ENCODE measurements at places on chromosomes 3 and 15.

DNA sequence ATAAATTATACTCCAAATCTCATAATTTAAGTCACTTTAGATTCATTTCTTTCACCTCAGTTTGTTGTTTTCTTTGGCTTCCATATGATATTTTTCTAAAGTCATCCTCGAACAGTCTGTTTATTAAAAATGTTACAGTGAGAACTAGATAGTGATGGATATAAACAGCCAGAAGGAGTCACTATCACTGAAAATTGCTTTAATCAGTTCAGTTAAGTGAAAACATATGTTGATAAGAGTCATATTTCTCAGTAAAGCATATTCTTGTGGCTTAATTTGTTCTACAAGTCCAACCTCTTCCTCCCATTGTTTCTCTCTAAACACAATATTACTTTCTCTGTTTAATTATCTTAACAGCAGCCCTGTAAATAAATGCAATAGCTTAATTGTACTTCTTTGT lies 427.5 kb upstream of the ALCAM start:
- DNase-seq, result no peak

DNA sequence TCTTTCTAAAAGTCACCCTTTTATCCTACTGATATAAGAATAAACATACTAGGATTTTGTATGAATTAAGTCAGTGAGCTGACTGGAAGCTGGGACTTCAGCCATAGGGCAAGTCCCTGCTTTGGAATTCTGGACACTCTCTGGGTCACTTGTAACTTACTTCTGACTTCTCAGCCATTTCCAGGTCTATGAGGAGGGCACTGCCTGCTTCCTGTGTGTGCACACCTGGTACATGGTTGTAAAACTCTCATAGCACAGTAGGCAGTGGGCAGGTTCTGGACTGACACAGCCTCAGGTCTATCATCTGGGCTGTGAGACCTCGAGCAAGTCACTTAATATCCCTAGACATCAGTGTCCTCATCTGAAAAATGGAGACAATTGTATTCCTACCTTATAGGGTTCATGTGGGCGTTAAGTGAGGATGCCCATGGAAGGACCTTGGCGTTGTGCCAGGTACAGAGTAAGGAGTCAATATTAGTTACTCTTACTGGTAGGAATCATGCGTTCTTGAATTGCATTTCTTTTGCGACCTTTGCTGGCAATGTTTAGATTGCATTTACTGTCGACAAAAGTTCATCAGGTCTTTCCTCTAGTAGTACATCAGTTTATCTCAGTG lies 27.5 kb upstream of the TGM5 start:
- DNase-seq, result no peak

GRCh38 chr3:195450731-195451229 lies 8.0 kb upstream of the ACAP2 start:
- DNase-seq, result no peak

DNA sequence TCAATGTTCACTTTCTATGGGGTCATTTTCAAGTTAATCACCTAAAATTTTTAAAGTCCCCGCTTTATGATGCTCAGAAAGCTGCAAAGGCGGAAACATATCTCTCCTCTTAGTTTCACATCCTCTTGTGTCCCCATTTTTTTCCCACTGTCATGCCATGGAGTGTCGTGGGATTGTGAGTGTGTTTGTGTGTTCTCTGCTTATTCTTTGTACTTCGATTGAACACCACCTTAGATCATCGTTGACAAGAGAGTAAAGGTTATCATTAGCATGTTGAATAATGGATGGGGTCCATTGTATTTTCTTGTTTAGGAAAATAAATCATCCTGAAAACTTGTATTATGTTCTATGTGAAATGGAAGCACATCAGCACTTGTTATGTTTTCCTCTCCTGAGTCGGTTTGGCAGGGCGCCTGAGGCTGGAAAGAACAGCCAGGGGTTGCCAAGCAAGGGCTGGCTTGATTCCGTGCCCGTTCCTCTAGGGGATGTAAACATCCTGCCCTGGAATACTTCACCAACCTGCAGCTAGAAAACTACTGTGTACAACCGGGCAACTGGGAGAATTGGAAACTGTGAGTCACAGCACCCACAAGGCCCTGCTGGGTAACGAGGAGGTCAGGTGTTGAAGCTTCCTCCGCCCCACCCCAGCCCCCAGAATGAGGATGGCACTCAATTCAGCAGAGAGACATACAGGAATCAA lies 67.2 kb downstream of the EIF4E3 start:
- no peak for DNase-seq

- peak; percentile 8 for DNase-seq
Observed at GRCh38 chr3:142857056-142857455, 31.8 kb downstream of the PCOLCE2 start.

GRCh38 chr15:65209701-65210643 lies 1.3 kb downstream of the CILP start:
- DNase-seq, result no peak

GRCh38 chr3:183484431-183485075 lies 56.1 kb upstream of the MCF2L2 start:
- DNase-seq, result no peak

DNA sequence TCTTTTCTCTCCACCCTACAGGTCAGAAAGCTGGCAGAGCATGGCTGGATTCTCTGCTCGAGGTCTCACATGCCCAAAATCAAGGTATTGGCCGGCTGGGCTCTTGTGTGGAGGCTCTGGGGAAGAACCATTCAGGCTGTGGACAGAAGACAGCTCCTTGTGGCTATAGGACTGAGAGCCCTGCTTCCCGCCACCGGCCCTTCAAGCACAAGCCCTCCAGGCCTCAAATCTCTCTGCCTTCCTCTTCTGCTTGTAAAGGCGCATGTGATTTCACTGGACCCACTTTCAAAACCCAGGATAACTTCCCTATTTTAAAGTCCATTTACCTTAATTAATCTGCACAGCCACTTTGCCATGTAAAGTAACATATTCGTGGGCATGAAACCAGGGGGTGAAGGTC lies 36.2 kb upstream of the MGLL start:
- DNase-seq, result no peak

DNA sequence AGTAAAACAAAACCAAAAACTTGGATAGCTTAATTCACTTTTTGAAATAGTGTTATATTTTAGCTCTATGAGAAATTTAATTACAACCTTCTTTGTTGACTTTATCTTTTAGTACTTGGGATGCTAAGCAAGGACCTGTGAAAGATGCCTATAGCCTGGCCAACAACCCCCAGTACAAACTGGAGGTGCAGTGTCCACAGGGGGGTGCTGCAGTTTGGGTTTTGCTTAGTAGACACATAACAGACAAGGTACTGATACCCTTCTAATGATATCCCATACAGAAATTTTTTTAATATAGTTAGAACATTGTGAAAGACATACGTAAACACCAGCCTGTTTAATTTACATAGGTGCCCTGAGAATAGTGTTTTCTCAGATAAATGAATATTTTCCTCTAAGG lies 35.3 kb downstream of the CAPN7 start:
- DNase-seq, result no peak

DNA sequence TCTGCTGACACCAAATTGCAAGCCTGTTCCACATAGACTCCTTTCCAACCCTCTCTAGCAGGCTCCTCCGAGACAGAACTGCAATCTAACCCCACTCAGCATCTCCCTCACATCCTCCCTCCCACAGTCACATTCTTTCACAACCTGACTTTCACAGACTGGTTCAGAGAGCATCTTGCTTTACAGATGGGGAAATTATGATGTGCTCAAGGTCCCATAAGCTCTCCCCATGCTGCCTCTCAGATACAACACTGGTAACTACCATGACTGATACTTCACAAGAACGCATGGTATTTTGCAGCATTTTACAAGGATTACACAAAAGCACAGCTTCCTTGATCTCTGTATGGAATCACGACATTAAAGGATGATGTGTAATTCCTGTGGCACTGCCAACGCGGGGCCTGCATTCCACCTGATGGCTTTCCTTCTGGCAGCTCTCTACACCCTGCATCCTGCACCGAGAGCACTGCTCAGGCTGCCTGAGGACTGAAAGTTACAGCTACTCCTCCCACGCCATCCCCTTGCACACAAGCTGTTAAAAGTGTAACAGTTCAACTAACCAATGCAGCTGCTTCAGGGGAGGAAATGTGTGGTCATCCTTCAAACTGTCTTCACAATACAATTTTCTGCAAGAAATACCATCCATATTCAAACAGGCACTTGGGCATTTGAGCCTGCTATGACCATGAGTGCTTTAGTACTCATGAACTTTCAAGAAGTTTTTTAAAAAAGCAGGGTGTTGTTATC lies 27.6 kb downstream of the TBC1D2B start:
- no peak for DNase-seq

All from HuH-7.5 (cell line).